ENCODE measurements at places on chromosomes 5 and 9.

DNA sequence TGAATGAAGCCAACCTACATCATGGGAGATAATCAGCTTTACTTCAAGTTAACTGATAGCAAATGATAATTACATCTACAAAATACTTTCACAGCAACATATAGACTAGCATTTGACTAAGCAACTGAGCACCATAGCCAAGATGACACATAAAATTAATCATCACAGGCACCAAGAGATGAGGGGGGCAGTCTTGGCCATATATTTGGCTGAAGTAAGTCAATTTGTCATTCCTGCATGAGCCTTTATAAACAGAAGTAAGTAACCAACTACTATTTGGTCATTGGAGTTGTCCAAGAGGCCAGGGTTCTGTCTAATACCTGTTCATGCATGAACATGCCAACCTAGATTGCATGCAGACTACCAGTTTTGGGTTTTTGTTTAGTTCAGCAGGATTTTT, 53.6 kb downstream of the PDCD1LG2 start:
- DNase-seq = no peak

GRCh38 chr9:32524892-32525708, 896 bp downstream of the RIGI start:
- DNase-seq = peak; percentile 30

GRCh38 chr9:87282538-87282937, 215.1 kb upstream of the DAPK1 start:
- DNase-seq = no peak

GRCh38 chr5:124627815-124628595, 118.4 kb downstream of the ZNF608 start:
- peak; percentile 82 for DNase-seq

GRCh38 chr9:88052321-88052965, 78.1 kb upstream of the CDK20 start:
- no peak for DNase-seq

DNA sequence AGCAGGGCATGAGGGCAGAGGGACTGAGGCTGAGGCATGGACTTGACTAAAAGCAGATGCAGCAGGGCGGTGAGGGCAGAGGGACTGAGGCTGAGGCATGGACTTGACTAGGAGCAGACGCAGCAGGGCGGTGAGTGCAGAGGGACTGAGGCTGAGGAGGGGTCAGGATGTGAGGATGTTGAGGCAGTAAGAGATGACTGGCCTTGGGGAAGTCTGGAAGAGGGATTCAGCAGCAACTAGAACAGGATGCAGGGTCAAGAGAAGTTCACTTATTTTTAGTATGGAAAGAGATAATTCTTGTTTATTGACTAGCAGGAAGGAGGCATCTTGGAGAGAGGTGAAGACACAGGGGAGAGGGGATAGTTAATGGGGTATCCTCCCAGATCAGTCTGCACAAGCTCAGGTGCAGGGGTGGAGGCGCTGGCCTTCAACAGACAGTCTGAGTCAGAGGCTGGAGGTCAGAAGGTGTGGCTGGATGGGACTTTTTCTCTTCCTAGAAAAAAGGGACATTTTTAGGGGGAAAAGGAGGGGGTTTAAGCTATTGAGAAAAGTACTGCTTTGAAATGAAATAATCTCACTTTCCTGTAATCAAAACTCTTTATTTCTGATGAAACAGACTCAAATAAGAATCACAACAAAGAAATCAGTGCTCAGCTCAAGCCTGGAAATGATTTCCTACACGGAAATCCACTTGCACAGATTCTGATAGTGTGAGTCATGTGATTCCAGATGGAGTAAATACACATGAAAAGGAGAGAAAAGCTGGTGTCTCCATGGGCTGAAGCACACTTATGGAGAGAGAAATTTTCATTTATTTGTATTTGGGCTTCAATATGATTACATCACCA, 130.9 kb downstream of the PALM2AKAP2 start:
- no peak for DNase-seq

- DNase-seq = peak; percentile 8
Observed at GRCh38 chr5:111931655-111932054, 174.7 kb upstream of the NREP start.

- no peak for DNase-seq
Observed at GRCh38 chr9:87699835-87700234, 26.1 kb upstream of the CTSL start.

GRCh38 chr9:15433661-15434060, 11.0 kb downstream of the SNAPC3 start:
- DNase-seq = no peak

DNA sequence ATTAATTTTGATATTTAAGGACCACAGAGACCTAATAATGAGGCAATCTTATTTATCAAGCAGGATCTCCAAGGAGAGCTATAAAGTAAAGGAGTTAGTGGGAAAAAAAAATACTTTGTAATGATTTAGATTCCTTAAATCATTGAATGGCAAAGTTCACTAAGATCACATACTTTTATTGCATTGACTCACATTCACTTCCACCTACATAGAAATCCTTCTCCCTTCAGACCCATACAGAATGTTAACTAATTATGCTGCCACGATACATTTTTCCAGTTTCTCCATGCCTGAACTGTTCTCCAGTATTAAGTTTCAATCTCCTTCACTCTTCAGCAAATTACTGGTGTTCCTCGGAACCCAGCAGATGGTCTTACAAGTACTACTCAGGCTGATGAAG, 388.7 kb downstream of the EFNA5 start:
- no peak for DNase-seq

GRCh38 chr5:69011910-69012309, 81.9 kb upstream of the SLC30A5 start:
- DNase-seq = no peak

GRCh38 chr5:23084815-23085214, 231.7 kb upstream of the CDH12 start:
- DNase-seq = no peak

GRCh38 chr5:10511741-10512640, 51.9 kb upstream of the ANKRD33B start:
- no peak for DNase-seq

- peak; percentile 84 for DNase-seq
Observed at GRCh38 chr5:43432486-43433375, 20.5 kb upstream of the CCL28 start.

DNA sequence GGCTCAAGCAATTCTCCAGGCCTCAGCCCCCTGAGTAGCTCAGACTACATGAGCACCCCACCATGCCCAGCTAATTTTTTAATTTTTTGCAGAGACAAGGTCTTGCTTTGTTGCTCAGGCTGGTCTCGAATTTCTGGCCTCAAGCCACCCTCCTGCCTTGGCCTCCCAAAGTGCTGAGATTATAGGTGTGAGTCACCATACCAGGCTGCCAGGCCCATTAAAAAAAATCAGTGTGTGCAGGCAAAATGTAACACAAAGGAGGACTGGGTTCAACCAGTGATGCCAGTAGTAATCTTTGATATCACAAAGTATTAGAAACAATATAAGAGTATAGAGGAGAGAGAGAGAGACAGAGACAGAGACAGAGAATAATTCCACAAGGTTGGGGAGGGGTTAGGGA, 322.7 kb downstream of the MSX2 start:
- DNase-seq = no peak

GRCh38 chr9:84343111-84343521, 2.6 kb upstream of the SLC28A3 start:
- DNase-seq = no peak

DNA sequence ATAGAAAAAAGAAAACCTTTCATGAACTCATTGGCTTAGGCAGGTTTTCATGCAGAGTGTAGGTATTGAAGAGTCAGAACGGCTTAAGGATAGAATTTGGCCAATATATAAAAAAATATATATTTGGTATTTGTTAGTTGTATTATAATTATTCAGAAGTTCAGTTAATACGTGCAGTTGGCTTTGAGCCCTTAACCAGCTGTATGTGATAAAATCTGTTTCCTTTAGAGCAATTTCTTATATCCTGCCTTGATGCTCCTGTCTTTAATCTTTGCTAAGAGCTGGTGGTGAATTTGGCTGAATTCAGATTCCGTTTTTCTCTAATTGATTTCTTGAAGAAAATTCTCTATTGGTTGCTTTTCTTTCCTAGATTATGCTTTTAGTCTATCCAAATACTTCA, 3.7 kb downstream of the ANXA1 start:
- no peak for DNase-seq

DNA sequence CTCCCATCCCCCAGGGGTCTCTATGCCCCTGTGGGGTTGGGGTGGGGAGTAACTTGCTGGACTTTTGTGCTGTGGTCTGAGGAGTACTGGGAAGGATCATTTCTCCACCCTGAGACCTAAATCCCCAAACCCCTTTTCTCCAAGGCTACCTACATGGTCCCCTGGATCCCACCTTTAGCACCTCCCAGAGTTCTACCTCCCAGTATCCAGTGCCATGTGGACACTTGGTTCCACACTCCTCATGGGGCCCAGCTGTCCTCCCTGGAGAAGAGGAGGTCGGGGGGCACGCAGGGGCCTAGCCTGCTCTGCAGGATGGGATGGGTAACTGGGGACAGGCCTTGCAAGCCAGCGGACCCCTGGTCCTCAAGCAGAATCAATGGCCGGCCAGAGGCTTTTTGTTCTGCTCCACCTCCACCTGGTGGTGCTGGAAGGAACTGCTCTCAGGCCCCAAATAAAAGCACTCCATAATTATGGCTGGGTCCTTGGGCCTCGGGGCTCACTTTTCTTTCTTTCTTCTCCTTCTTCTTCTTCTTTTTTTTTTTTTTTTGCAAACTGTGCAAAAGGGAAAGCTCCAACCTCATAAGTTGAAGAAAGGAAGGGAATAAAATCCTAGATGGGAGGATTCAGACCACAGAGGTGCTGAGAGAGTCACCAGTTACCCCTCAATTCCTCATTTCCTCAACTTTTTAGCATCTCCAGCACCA, 68.4 kb downstream of the PSD2 start:
- peak; percentile 15 for DNase-seq

- DNase-seq = no peak
Observed at GRCh38 chr9:120916588-120916987, 10.0 kb downstream of the TRAF1 start.

GRCh38 chr5:56786346-56786745, 29.0 kb upstream of the MAP3K1 start:
- no peak for DNase-seq

DNA sequence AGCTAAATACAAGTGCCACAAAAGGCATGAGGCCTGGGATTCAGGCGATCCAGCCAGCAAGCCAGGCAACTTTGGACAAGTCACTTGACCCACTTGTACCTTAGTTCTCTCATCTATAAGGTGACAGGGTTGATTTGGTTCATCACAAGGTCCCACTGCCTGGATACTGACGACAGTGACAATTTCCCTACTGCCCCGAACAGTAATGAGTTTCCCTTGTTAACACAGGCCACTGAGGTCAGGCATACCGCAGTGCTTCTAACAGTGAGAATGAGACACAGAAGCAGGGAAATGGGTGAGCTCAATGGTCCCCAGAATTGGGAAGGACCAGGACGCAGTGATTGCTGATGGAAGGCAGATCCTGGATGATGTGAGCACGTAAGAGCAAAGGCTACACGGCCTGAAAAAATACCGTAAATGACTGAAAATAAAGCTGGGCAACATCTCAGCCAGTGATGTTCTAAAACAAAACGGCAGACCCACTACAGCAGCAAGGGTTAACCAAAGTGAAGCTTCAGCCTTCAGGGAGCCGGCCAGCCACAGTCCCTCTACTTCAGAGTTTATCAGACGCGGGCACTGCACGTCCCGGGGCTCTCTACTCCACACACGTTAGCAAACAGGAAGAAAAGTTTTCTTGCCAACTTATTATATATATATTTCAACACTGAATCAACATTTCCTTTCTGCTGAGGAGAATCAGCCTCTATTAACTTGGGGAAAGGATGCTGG, 846 bp downstream of the MGAT1 start:
- DNase-seq = no peak

- DNase-seq = no peak
Observed at GRCh38 chr9:133396952-133397351, 20.8 kb downstream of the STKLD1 start.

DNA sequence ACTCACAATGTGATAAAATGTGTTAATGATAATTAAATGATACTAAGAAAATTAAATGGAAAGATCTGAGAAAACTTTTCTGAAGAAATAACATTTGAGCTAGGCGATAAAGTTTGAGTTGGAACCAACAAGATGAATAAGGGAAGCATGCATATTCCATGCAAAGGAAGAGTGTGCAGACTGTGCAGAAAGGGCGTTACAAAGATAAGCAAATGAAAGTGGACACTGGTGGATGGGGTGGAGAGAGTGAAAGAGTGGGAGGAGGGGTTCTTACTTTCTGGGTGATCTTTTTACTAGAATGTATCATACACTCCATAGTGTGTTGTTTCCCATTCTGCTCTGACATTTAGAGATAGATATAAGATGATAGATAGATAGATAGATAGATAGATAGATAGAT, 138.7 kb downstream of the HTR1A start:
- no peak for DNase-seq

DNA sequence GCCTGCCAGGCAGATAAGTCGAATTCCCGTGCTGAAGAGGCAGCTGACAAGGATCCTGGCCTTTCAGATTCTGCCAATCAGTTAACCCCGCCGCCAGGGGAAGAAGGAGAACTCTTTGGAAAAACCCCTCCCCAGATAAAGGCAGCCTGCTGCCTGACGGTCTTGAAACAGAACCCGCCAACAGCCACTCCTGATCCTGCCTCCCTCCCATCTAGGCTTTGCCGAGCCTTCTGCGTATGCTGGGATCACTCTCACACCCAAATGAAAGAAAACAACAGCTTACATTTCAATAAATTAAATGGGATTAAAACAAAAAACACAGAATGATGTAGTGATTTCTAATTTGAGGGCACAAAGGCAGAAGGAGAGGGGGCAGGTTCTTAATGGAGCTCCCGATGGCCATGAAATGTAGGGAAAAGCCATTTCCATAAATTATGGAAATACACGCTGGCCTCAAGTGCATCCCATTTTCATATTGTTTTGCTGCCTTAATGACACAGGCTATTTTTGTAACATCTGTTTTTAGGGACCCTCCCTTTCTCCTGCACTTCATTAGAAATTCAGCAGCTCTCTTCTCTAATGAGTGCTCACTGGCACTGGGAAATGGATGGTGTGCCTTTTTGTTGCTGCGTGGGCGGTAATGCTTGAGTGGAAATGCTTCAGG, 319.1 kb downstream of the MED10 start:
- no peak for DNase-seq

DNA sequence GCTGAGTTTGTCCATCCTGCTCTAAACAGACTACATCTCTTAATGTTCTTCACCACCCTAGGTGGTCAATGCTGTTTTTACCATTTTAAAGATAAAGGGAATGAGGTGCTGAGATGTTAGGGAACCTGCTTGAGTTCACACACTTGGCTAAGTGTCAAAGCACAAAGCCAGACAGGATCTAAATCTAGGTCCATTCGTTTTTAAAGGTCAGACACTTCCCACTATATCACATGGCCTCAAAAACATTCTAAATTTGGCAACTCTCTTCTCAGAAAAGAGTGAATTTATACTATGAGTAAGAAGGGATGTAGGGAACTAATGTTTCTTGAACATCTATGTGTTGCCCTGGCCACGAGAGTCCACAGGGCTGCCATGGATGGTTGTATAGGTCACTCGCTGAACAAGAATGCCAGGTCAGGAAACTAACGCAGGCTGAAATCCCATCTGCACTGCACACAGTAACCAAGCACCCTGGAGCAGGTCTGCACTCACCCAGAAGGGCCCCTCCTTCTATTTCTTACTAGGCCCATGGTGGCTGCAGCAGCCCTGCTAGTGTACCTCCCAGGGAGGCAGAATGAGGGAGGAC, 213.0 kb downstream of the SPOCK1 start:
- DNase-seq = peak; percentile 44

GRCh38 chr9:73348471-73348870, 196.8 kb downstream of the ANXA1 start:
- DNase-seq = no peak

- DNase-seq = peak; percentile 21
Observed at GRCh38 chr5:21919414-21920022, 933.6 kb downstream of the CDH12 start.

All from MV-4-11 (cell line).